HT-29 (cell line): ENCODE measurements at places on chromosomes 7 and 10. TPM values are rescaled to one million over a fixed set of nuclear protein-coding genes. Genes with fewer than 3 reads are reported as not detected.

SAP25 gene
- 0.63 and 1.5 TPM in 2 replicates for total RNA-seq

PCDH15 gene
- total RNA-seq = not detected in 2 replicates

MMP21 gene
- total RNA-seq = not detected in 2 replicates

OR2A1 gene
- total RNA-seq = not detected in 2 replicates

KIF11 gene
- total RNA-seq = 13.2 and 14.1 TPM in 2 replicates

STAM gene
- total RNA-seq = 10.7 and 21.5 TPM in 2 replicates

DDX50 gene
- 11.5 and 13.1 TPM in 2 replicates for total RNA-seq

HACD1 gene
- 28.9 and 35.8 TPM in 2 replicates for total RNA-seq

FAM241B gene
- total RNA-seq = 3.4 and 3.5 TPM in 2 replicates

DNA sequence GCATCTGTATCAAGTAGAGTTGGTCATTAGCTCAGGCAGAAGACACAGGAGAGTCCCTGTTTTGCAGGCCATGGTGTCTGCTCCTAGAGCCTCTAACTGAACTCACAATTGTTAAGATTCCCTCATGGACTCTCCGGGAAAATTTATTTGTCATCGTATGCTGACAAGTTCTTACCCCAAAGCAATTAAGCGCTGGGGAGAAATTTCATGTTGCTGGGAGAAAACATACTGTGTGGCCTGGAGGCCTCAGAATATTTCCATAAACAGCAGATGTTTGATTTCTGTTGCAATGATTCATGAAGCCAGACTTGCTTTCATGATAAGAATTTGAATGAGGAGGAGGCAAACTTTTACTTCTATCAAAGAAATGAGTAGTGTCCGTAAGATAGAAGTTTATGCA, 583.2 kb downstream of the GATA3 start:
- no peak for DNase-seq

GRCh38 chr7:17512181-17512675, 213.8 kb downstream of the AHR start:
- DNase-seq = no peak

GRCh38 chr7:31716355-31716754, 29.3 kb downstream of the PPP1R17 start:
- DNase-seq = no peak

GRCh38 chr7:6443372-6443941, 4.3 kb downstream of the DAGLB start:
- no peak for DNase-seq

- no peak for DNase-seq
Measured at GRCh38 chr10:91537614-91538383, 95.1 kb downstream of the PPP1R3C start.

DNA sequence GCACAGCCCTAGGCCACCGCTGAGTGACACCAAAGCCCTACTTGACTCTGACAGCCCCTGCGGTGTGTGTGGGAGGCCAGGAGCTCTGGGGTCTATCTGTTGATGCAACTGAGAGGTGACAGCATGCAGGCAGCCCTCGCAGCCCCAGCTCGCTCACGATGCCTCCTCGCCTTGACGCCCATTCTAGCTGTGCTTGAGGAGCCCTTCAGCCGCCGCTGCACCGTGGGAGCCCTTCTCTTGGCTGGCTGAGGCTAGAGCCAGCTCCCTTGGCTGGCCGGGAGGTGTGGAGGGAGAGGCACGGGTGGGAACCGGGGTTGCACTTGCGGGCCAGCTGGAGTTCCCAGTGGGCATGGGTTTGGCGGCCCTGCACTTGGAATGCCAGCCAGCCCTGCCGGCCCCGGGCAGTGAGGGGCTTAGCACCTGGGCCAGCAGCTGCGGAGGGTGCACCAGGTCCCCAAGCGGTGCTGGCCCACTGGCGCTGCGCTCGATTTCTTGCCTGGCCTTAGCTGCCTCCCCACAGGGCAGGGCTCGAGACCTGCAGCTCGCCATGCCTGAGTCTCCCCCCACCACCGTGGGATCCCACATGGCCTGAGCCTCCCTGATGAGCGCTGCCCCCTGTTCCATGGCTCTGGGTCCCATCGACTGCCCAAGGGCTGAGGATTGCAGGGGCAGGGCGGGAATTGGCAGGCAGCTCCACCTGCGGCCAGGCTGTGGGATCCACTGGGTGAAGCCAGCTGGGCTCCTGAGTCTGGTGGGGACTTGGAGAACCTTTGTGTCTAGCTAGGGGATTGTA, 31.6 kb upstream of the POM121L12 start:
- DNase-seq = no peak

GRCh38 chr10:74923556-74923955, 97.2 kb downstream of the KAT6B start:
- DNase-seq = no peak

GRCh38 chr10:29304264-29304994, 15.6 kb downstream of the LYZL1 start:
- peak; percentile 78 for DNase-seq

DNA sequence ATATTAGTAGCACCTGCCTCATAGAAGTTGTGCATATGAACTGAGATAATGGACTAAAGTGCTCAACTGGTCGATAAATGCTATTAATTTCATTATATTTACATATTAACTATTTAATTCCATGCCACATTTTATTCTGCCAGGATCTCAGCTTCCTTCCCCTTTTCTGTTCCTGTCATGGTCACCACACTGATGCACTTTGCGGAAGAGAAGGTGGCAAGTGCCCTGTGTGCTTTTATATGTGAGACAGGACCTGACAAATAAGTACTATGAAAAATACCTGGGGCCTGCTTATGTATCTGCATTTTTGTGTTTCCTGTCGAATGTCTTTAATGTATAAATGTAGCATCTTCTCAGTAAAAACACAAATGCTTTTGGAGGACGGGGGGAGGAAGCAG, 12.2 kb downstream of the ATP6V0E2 start:
- DNase-seq = no peak

DNA sequence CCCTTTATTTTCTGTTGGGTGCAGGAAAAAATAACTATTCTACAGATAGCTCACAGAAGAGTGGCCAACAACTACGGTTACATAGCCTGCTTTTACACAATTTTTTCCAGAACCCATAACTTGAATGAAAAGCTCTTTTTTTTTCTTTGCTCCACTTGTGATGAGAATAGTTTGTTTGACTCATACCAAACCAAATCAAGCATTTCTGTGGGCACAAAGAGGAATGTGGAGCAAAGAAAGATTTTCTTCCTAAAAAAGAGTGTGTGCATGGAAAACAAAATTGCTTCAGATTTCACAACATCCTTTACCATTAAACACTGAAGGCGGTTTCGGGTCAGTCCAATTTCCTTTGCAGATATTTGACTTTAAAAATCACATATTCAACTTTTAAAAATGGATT, 54.8 kb upstream of the RAB11FIP2 start:
- no peak for DNase-seq

DNA sequence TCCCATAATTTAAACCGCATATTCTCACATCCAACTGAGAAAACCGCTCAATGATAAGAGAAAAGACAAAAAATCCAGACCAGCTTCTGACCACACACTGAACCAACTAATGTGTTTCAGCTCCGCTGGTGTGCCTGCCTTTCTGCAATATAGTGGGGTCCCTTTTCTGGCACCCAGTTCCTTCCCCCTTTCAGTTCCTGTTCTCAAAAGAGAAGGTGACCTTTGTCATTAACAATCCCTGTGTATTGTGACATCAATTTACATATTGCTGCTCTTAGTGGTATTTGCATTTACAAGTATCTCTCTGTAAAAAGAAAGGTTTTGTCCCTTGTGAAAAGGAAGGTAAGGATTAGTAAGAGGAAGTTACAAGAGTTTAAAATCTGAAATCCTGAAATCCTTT, 1.4 kb downstream of the PPP1R17 start:
- DNase-seq = no peak

- DNase-seq = no peak
Measured at GRCh38 chr7:43363035-43363791, 219.7 kb upstream of the STK17A start.

DNA sequence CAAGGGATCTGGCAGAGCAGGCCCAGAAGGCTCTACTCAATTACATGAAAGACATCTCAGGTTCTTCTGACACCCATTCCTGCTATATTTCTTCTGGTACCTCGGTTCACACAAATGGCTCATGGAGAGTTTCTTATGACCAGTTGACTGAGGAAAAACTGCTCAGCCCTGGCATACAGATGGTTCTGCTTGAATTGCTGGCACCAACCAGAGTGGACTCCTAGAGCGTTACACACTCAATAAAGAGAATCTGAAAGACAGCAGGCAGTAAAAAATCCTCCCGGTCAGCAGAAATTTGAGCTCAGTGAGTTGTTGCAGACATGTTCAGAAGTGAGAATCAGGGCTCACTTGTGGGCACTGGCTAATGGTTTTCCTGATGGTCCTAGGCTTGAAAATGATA, 434.4 kb downstream of the TCERG1L start:
- no peak for DNase-seq

DNA sequence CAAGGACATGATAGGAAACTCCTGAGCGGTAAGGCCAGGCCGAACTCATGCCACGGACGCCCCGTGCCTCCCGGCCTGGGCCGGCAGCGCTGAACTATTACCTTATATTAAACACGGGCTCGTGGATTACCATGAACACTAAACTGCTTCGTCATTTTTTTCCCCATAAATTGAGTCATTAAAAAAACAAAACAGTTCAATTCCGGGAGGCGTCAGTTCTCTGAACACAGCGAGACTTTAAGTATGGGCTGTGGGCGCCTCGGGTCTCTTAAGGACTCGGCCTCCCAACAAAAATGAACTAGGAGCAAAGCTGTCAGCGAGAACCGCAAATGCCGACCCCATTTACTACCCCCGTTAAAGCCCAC, 519 bp downstream of the PITRM1 start:
- peak; percentile 69 for DNase-seq

DNA sequence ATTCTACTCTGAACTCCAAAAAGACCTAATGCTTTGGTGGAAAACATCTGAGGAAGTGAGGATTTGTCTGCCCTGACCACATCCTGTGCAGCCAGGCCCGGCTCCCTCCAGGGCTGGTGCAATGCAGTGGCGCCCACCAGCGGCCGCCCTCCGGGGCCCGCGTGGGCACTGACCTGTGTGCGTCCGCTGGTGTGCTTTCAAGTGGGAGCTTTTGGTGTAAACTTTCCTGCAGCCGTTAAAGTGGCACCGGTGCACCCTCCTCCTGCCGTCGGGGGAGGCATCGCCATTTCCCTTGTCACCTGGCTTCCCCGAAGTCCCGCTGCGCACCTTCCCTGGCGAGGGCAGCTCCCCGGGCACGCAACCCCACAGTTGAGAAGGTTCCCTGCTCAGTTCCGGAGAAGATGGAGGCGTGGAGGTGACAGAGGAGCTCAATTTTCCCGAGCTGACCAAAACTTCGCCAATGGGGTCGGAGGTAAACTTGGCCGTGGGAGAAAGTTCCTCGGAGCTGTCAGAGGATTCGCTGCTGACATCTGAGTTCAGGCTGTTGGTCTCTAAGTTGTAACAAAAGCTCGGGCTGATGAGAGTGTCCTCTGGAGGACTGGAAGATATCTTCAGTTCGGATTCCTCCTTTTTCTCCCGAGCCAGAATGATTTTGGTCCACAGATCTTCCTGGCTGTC, 3.4 kb downstream of the KLF6 start:
- DNase-seq = peak; percentile 60

DNA sequence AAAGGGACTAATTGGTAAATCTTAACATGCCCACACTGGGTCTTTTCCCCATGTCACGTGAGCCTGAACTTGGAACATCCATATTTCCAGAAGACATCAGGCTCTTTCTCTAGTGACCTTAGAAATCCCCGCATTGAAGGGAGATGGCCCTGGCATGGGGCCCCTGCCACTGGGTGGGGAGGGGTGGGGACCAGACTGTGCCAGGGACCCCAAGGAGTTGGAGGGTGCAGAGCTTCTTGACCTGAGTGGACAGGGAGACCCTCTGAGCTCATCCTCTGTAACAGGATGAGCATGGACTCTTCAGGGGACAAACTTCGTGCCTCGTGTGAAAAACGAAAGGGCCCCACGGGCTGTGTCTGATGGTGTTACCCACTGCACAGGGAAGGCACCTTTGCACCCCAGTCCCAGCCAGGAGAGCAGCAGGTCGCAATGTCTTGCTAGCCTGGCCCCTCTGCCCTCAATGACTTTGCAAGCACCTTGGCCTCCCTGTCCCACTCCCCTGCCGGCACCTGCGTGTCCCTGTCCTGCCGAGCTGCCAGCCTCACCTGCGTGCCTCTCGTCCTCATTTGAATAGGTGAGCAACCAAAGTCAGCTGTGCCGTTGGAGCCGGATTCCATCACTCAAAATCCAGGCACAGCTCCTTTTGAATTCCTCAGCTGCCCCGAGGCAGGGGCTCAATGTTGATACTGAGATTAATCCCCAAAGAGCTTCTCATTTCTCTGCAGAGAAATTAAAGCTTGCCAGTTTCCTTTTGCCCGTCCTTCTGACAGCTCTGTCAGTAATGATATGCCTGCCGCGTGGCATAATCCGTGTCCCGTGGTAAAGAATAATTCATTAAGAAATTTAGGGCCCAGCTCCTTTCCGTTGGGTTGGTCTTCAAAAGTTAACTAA, 234.9 kb downstream of the EBF3 start:
- no peak for DNase-seq

DNA sequence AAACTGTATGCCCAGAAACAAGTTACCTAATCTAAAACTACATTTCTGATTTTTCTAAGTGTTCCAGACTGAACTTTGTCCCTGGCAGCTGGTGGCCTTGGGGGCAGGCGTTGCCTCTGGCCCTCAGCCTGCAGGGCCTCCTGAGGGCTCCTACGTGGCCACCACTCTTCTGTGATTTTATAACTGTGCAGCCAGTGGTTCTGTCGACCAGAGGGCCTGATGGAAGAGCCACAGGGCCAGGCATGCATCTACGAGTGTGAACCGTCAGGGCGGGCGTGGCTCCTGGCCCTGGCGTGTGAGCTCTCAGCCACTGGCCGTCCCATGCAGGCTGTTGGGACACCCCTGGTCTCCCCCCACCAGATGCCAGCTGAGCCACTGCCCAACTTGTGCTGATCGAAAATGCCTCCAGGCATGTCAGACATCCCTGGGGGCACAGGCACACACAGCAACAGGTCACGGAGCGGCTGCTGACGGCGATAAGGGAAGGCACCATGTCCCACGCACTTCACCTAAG, 173.4 kb downstream of the ZMYND11 start:
- no peak for DNase-seq

GRCh38 chr7:39688611-39689480, 65.5 kb downstream of the RALA start:
- peak; percentile 44 for DNase-seq

- DNase-seq = peak; percentile 24
Measured at GRCh38 chr10:36254199-36254598, 612.1 kb upstream of the FZD8 start.

DNA sequence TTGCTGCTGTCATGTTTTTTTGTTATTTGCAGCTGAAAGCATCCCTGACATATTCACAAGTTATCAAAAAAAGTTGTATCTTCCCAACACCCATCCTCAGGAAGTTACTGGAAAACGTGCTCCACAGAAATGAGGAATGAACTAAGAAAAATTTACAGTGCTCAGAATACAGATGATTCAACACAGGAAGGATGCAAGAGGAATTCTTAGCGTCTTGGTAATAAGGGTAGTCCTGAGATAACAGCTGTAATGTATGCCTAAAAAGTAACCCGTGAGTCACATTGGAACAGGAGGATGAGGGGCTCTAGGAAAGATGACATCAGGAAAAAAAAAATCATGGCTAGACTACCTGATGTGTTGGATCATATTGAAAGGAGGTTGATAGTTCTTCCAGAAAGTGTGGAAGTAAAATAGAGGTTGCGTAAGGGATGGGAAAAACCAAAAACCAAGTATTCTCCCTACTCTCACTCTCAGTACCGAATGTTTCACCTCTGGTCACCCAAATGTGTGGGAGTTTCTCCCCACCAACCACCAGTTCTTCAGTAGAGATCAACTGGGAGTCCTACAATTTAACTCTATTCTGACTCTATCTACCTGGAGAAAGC, 3.9 kb downstream of the ADAM12 start:
- no peak for DNase-seq

GRCh38 chr10:48390933-48391845, 84.7 kb downstream of the MAPK8 start:
- peak; percentile 80 for DNase-seq
